A673 (cell line): ENCODE measurements at places on chromosomes 13 and 19.
A peak's percentile ranks its signal among the peaks of the same experiment; 100 is the strongest.

DNA sequence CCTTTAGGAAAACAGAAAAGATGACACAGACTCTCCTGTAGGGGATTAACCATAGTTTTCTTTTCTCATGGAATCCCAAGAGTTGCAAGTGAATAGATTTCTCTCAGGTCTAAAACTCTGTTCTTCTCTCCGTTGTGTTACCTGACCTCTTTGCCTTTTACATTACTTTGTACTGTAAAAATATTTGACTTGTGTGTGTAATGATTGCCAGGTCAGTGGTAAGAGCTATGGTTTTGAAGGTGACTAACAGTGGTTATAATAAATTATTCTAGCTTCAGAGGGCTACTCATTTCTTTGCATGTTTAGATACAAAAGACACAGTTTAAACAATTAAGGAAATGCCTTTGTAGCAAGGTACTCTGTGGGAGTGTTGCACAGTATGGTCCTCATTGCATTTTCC, 23.0 kb upstream of the PSG2 start:
- DNase-seq, result no peak

GRCh38 chr13:25466880-25467279, 95.1 kb downstream of the ATP8A2 start:
- no peak for DNase-seq

GRCh38 chr13:113410472-113411201, 42.7 kb downstream of the ADPRHL1 start:
- DNase-seq, result peak; percentile 37

DNA sequence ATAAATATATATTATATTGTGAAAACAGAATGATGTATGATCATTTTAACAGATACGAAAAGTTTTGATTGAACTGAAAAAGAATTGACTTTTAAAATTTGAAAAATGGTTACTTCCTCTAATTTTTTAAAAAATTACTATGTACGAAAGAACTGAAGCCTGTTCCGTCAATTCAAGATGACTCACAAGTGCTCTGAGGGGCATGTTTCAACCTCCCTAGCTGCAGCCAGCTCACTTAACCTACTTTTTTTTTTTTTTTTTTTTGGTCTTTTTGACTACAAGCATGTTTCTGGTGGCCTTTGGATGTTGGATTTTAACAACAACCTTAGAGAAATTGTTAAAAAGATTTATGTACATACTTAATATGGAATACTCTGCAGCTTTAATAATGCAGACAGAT, 1139.3 kb downstream of the DIAPH3 start:
- no peak for DNase-seq

GRCh38 chr19:49165865-49166301, 8.3 kb downstream of the TRPM4 start:
- DNase-seq, result no peak

DNA sequence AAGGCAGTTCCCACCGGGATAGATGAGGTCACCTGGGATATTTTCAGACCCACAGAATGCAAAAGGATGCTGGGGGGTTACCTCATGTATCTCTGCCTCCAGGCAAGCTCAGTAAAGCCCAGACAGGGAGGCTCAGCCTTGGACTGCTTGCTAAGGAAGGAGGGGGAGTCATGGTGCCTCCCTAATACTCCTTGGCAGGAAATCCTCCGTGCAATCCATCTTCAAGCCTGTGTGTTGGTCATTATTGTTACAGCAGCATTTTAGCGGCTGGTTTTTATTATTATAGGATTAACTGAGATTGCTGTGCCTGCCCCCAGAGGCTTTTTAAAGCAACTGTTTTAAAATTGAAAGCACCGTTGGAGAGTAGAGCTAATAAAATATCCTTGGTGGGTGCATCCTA, 188.5 kb upstream of the UBL3 start:
- peak; percentile 90 for DNase-seq

- peak; percentile 44 for DNase-seq
These were observed 152.4 kb downstream of the LMO7 start for GRCh38 chr13:75788481-75788981.

DNA sequence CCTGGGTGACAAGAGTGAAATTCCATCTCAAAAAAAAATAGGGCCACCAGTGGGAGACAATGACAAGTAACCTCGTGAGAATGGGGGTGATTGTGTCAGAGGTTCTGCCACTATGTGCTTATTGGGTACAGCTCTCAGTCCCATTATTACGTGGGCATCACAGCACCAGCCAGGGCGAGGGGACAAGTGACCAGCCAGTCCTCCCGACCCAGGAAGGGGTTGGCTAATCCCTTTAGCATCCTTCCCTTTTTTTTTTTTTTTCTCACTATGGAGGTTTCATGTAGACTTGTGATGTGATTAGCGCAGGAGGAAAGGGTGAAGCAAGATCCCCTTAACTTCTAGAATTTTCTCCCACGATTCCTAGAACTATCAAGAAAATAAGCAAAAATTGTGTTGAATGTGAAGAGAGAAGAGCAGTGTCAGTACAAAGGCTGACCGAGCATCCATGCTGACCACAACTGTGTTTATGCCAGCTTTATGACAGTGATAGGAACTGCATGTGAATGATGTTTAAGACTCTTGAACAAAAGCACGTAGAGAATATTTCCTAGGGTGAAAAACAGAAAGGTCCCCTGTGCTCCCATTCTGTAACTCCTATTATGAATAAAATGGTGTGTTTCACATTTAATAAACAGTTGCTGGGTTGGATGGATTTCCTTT, 50.0 kb downstream of the ALOX5AP start:
- DNase-seq, result no peak

GRCh38 chr13:101880581-101880980, 428.1 kb downstream of the ITGBL1 start:
- no peak for DNase-seq

DNA sequence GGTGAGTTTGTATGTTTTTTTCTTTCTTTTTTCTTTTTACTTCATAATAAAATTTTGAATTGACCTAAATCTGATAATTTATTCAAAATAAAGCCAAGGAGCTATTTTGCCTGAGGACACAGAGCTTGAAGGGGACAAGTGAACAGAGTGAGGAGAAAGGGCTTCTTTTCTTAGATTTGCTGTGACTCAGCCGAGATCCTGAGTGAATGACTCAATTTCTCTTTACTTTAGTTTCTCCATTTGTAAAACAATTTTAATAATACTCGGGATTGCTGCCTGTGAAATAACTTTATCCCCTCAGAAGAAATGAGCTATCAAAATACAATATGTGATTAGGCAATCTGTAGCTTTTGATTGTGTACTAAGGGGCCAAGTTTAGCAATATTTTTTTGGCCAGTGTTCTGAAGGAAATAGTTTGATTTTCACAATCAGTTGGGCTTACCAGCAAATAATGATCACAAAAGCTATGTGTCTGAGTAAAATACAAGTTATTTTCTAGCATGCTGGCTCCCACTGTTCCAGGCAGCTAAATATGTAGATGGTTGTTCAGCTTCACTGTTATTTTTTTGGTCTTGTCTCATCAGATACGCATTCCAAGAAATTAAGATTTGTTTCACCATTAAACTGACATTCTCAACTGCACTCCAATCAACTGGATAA, 437.5 kb downstream of the FGF9 start:
- DNase-seq, result no peak

- DNase-seq, result no peak
These were observed 7.3 kb downstream of the GPR183 start for GRCh38 chr13:99299920-99300341.

- no peak for DNase-seq
These were observed 1.3 kb downstream of the MAN2B1 start for GRCh38 chr19:12665281-12665573.

- no peak for DNase-seq
These were observed 1362.0 kb downstream of the PCDH9 start for GRCh38 chr13:65868099-65868498.

- DNase-seq, result no peak
These were observed 180.2 kb upstream of the TSC22D1 start for GRCh38 chr13:44756276-44756810.
